ENCODE measurements at places on chromosomes 5 and 9.

DNA sequence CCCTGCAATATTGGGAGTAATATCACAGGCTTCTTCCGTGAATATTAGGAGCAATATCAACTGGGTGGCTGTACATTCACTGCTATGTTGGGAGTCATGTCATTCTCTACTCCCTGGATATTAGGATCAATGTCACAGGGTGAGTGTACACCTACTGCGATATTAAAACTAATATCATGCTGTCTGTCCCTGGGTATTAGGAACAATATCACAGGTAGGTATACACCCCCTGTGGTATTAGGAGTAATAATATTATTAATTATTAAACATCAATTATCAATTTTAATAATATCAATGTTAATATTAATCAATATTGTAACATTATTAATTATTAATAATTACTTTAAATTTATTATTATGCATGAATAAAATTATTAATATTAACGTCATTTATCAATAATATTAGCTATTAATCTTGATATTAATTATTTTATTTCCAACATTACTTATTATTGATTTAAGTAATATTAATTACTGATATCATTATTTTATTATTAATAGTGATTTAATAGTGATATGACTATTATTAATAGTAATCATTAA lies 121.9 kb downstream of the TMEM38B start:
- DNase-seq = no peak

DNA sequence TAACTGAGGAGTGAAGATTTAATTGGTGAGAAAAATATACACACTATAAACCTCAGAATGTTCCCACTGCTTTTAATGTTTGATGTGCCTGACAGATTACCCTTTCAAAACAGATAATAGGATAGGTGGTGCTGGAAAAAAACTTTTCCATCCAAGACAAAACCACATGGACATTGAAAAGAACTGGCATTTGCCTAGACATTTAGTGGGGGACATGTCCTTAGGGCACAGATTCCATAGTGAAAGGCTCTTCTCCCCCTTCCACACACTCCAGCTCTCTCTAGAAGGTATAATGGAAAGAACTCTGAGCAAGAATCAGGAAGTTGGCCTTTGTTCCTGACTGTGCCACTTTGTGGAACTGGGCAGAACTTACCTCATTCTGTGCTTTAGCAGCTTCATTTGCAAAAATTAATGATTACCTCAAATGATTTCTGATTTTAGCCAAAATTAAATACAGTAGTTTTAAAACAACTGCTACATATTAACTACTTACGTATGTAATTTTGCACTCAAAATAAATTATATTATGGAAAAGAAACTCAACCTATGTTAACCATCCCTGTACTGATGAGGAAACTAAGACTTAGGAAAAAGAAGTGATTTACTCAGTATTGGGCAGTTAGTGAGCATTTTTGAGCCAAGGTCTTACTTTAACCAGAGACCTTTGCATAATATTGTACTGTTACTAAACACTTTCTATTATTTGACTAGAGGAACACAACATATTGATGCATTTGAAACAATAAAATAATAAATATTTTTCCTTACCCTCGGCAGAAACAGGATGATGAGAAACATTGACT lies 43.3 kb downstream of the TMC1 start:
- no peak for DNase-seq

DNA sequence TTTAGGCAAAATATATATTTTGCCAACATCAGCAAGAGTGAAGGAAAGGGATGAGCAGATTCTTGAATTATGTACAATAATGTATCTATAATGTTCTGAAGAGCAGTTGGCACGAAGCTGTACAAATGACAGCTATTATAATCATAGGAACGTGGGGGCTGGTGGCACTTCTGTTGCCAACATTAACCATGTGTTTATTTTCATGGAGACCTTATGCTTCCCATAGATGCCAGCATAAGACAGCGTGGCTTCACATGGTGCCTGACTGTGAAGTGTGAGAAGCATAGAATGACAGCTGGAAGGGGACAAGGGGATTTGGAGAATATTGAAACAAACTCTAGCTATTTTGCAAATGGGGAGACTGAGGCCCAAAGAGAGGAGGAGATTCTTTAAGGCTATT lies 52.6 kb upstream of the ATP10B start:
- no peak for DNase-seq

DNA sequence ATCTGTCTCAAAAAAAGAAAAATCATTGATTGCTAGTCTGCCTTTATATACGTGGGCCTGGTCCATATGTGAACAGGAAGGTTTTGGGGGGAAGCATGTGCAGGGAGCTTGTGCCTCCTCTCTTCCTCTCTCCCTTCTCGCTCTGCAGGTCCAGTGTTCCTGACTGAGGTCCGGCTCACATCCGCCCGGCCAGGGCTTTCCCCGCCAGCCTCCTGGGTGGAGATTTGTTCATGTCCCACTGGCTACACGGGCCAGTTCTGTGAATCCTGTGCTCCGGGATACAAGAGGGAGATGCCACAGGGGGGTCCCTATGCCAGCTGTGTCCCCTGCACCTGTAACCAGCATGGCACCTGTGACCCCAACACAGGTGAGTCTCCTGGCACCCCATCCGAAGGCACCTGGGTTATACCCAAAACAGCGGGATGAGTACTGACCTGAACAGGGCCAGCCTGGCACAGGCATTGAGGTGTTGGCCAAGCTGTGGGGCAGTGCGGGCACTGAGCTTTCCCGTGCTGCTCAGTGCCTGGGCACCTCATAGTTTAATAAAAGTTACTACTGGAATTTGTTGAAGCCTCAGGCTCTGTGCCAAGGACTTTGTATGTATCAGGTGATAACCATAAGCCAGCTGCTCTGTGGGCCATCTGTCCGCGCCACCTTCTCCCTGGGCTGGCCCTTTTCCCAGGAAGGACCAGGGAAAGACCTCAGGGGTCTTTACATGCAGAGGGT lies 39.4 kb upstream of the AIF1L start:
- DNase-seq = no peak

DNA sequence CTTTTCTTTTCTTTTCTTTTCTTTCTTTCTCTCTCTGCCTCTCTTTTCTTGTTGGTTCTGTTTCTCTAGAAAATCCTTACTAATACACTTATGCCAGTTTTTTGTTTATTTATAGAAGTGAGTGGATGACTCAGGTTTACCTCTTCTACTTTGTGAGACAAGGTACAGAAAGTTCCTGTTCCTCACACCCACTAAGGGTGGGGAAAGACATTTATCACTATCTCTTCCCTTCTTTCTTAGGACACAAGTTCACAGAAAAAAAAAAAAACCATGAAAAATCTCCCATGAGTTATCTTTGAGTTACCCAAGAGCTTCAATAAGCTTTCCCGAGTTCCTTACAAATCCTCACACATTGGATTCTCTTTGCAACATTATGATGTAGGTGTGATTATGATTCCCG lies 60.9 kb upstream of the CD180 start:
- no peak for DNase-seq
